ENCODE measurements at places on chromosomes 1 and 21. TPM values are rescaled to one million over a fixed set of nuclear protein-coding genes. Genes with fewer than 3 reads are reported as not detected.

- no peak overlapping the region for H3K4me3 ChIP-seq
- DNase-seq, result peak; percentile 51
- no peaks in the 10 kb centered on the region for H3K4me1 ChIP-seq
- H3K27me3 ChIP-seq, result no peaks in the 10 kb centered on the region
These were observed 7.2 kb upstream of the FBXO28 start for GRCh38 chr1:224106568-224107281.

DNA sequence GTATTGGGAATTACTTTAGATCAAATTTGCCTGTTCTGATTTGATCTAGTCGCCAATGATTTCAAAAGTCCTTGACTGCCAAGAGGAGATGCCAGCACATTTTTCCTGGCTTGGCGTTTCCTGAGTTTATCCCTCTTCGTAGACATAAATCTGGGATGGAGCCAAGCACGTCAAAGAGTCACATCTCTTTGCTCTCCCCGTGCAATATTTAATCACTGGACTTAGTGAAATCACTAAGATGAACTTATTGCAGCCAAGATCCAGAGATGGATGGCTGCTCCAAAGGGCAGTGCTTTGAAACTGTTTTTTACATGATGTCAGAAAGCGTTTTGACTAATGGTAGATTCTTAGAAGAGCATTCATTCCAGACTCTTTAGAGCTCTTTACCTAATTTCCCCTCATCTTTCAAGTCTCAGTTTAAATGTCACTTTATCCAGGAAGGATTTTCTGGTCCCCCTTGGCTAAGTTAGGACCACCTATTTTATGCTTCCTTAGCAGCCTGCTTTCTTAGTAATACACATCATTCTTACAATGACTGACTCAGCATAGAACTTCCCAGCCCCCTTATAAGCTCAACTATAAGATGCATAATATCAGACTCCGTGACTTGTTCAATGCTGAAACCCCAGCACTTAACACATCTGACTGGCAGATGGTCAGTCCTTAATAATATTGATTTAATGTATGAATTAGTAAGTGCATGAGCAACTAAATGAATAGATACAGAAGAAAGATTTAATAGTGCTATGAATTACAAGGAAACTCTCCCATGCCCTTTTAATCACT, 94.4 kb upstream of the GREM2 start:
- H3K4me3 ChIP-seq, result no peak overlapping the region
- no peak for DNase-seq
- H3K4me1 ChIP-seq, result no peaks in the 10 kb centered on the region
- H3K27ac ChIP-seq, result no peak overlapping the region
- no peaks in the 10 kb centered on the region for H3K27me3 ChIP-seq

- no peaks in the 10 kb centered on the region for H3K4me1 ChIP-seq
- no peaks in the 10 kb centered on the region for H3K36me3 ChIP-seq
These were observed 15.6 kb downstream of the PRKACB start for GRCh38 chr1:84159533-84160240.

GRCh38 chr1:30686236-30686935, 37.0 kb downstream of the MATN1 start:
- no peaks in the 10 kb centered on the region for H3K4me1 ChIP-seq
- no peak overlapping the region for H3K27ac ChIP-seq
- DNase-seq, result no peak
- H3K27me3 ChIP-seq, result peaks cover 17% of the 10 kb centered on the region

- no peak for DNase-seq
- no peaks in the 10 kb centered on the region for H3K27me3 ChIP-seq
- no peak overlapping the region for H3K27ac ChIP-seq
- H3K4me3 ChIP-seq, result no peak overlapping the region
- H3K4me1 ChIP-seq, result no peaks in the 10 kb centered on the region
These were observed 198.0 kb downstream of the HUNK start for GRCh38 chr21:32070676-32071330.

ZNF695 gene
- total RNA-seq, result not detected

ZRANB2 gene
- total RNA-seq, result 146 TPM

KIAA1614 gene
- 5.0 TPM for total RNA-seq

S100B gene
- total RNA-seq, result 1.9 TPM

CD5L gene
- total RNA-seq, result 2.4 TPM

OLFML3 gene
- 36.9 TPM for total RNA-seq

SASS6 gene
- 2.6 TPM for total RNA-seq

HSD11B1 gene
- total RNA-seq, result 3.1 TPM

Data from upper lobe of left lung (tissue), 6 donors.